NCI-H524 treated with DMSO at 0.1 percent for 48 hours (cell line): ENCODE measurements at places on chromosomes 3 and 15.

- no peak for DNase-seq
Measured at GRCh38 chr3:126502656-126503055, 14.9 kb downstream of the UROC1 start.

DNA sequence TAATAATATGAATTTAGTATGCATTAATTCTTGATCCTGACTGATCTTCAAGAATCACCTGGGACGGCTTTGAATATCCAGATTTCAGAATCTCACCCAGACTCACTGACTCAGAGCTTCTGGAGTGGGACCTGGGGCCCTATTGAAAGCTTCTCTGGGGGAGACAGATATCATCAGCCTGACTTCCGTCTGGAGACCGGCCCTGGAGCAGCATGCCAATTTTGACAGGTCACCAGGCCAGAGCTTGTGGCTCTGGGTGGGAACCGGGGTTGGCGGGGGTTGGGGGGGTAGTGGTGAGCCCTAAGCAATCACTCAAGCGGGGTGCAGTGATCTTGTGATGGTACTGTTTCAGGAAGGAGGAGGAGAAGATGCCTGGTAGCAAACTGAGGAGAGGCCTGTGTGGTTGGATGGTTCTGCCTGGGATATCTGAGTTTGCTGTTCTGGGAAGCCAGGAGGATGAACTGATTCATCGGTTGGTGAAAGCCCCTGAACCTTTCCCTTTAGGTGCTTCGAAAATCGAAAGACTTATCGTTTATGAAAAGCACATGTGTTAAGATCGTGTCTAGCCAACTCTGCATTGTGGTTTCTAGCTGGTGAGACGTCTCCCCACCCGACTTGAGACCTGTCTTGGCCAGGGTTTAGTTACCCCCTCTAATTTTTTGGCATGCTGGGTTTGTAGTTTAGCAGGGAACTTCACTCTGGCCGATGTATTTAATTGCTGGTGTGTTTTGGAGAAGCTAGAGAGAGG, 263.9 kb upstream of the C2CD4B start:
- no peak for DNase-seq

- DNase-seq = no peak
Measured at GRCh38 chr3:55177749-55178148, 249.9 kb upstream of the LRTM1 start.

- DNase-seq = peak; percentile 42
Measured at GRCh38 chr15:68618908-68619698, 40.3 kb downstream of the CORO2B start.

- DNase-seq = no peak
Measured at GRCh38 chr3:172289583-172289982, 158.7 kb downstream of the GHSR start.

DNA sequence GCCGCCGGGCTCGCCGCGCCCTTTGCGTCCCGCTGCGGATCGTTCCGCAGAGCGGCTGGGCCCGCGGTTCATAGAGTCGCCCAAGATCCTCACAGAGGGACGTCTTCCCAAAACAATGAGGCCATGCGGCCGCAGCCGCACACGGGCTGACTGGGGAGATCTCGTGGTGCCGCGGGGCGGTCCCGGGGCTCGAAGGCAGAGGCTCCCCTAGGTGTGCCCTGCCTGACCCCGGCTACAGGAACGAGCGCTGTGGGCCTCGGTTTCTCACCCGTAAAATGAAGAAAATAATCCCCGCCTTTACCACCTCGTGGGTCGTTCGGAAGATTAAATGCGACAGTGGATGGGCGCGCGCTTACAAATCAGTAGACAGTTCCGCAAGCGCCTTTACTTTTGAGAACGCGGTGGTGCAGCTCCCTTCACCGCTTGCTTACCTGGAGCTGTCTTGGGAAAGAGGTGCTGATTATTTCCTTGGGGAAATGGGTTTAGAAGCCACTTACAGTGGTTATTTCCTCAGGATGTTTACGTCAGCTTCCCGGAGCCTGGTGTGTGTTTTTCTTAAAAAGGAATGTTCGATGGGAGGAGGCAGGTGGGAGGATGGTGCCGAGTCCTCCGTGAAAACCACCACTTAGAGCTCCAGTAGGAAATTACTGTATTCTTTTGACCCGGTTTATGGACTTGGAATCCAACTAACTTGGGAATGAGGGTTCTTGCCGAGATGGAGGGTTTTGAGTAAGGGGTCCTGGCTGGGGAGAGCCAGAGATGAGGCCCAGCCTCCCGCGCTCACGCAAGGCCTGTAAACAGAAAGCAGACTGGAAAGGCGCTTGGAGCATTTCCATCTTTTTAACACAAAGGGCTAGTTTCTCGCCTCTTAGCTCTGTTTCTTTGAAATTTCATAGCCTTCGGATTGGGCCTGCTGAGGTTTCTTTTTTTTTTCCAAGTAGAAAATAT, 1.9 kb upstream of the MEX3B start:
- DNase-seq = no peak

- DNase-seq = peak; percentile 51
Measured at GRCh38 chr3:98733053-98733811, 29.9 kb upstream of the ST3GAL6 start.

GRCh38 chr15:97706059-97706458, 254.4 kb upstream of the ARRDC4 start:
- DNase-seq = no peak

DNA sequence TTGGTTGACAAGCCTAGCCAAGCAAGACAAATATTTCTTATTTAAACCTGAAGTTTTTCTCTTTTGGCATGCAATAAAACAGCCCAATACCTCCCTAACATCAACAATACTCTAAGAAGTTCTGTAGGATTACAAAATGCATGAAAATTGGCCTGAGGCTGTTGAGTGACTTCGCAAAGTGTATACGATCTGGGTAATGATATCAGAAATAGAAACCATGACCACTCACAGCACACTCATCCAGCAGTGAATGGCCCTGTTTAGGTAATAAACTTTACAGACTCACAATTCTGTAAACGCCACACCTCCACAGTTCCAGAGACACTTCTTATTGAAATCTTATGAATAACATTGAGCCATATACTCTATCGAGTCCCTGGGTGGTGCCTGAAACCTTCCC, 83.0 kb upstream of the NAALADL2 start:
- no peak for DNase-seq

GRCh38 chr15:67259379-67259778, 4.8 kb downstream of the IQCH start:
- DNase-seq = no peak

DNA sequence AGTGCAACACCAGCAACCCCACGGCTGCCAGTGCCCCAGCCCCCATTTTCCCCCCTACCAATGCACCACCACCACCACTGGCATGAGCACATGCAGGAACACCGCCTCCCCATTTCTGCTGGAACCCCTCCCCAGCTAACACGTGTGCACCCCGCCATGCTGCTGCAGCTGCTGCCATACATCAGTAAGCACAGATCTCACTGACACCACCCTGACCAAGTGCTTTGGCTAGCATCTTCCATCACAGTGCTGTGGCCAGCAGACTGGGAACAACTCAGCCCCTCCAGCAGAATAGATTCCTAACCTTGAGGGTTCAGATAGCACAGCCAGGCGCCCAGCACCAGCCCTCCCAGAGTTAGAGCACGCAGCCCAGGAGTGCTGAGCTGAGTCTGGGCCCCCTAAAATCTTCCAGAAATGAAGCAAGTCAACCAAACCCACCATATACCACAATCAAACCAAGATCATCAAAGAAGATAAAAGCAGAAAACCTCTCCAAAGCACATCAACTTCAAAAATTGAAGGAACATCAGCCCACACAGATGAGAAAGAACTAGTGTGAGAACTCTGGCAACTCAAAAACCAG, 81.2 kb upstream of the CDV3 start:
- DNase-seq = no peak

- DNase-seq = no peak
Measured at GRCh38 chr15:39625856-39626255, 45.0 kb downstream of the THBS1 start.

- DNase-seq = no peak
Measured at GRCh38 chr3:193157051-193157450, 84.0 kb upstream of the PLAAT1 start.

DNA sequence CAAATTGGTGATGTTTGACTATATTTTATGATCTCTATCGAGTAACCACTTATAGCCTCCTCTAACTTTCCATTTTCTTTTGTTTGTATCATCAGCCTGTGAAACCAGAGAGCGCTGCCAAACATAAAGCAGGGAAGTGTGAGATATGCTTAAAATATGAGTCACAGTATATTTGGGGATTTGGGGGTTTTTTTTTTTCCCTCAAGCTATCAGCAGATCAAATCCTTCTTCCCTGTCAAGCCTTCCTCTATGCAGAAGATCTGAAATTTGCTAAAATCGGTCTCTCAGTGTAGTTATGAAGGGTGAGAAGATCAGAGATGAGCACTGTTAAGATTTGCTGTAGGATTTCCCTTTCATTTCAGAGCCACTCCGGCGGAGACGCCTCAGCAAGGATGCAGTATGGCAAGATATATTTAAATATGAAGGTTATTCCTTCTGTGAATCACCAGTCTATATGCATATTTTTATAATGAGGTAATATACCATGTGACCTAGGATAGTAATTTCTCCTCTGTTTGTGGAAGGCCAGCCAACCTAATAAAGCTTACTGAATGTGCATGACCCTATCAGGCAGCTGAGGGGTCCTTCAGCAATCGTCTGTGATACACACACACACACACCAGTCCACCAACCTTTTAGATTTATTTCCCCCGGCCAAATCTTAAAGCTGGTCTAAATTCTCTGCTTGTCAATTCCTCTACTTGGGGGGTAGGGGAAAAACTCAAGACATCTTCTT, 474.1 kb downstream of the FOXP1 start:
- no peak for DNase-seq

DNA sequence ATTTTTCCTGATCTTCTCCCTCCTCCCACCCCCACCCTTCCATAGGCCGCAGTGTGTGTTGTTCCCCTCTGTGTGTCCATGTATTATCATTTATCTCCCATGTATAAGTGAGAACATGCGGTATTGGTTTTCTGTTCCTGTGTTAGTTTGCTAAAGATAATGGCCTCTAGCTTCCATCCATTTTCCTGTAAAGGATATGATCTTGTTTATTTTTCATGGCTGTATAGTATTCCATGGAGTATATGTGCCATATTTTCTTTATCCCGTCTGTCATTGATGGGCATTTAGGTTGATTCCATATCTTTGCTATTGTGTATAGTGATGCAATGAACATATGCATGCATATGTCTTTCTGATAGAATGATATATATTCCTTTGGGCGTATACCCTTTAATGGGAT, 173.3 kb upstream of the NAALADL2 start:
- no peak for DNase-seq

- no peak for DNase-seq
Measured at GRCh38 chr3:42884324-42884723, 8.6 kb upstream of the CYP8B1 start.

GRCh38 chr3:4581498-4581897, 88.3 kb downstream of the ITPR1 start:
- DNase-seq = no peak

- DNase-seq = no peak
Measured at GRCh38 chr3:51393564-51393963, 2.5 kb downstream of the RBM15B start.

GRCh38 chr3:4660936-4661335, 167.8 kb downstream of the ITPR1 start:
- DNase-seq = no peak

GRCh38 chr3:169007145-169007544, 656.4 kb downstream of the MECOM start:
- no peak for DNase-seq

GRCh38 chr3:149621218-149622005, 36.4 kb downstream of the WWTR1 start:
- no peak for DNase-seq

GRCh38 chr3:60199306-60199705, 1051.9 kb downstream of the FHIT start:
- no peak for DNase-seq

- no peak for DNase-seq
Measured at GRCh38 chr3:2727610-2728318, 382.4 kb downstream of the IL5RA start.

DNA sequence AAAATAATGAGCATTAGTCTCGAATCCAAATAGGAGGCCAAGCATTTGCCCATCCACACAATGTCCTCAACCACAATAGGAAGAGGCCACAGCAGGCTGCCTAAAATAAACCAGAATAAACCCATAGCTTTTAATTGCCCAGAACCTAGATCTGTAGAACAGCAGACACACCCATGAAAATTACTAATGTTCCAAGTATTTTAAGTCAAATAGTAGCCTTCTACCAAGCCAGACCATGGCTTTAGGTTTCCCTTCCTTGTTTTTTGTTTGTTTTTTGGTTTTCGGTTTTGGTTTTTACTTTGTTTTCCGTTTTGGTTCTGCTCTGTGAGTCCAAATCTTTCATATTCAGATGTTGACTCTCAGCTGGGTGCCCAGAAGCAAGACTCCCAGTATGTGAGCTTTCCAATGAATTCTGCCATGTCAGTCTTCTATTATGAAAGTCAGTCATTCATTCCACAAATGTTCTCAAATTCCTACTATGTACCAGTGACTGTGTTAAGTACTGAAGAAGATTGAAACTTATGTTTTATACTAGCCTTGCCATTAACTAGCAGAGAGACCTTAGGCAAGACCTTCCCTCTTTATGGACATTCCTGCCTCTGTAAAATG, 57.8 kb upstream of the BOC start:
- no peak for DNase-seq

- no peak for DNase-seq
Measured at GRCh38 chr3:143831208-143831607, 17.1 kb downstream of the SLC9A9 start.

- DNase-seq = no peak
Measured at GRCh38 chr3:46998121-46998851, 18.8 kb downstream of the NBEAL2 start.

- no peak for DNase-seq
Measured at GRCh38 chr3:37858742-37859141, 2.9 kb upstream of the CTDSPL start.

DNA sequence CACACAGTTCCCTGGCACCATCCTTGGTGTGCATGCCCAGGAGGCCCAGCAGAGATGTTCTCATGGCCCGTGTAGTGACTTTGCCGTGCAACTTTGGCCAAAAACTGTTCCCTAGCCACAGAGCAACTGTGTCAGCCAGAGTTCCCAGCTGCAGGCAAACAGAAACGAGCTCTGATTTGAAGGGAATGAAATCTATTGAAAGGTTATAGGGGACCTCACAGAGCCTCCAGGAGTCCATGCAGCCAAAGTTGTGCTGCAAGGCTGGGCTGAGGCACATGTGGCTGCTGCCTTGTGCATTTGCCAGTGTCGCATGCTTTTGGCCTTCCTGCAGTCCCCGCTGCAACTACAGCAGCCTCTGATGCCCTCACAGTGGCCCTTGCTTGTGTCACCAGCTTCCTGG, 70.5 kb downstream of the PLXNA1 start:
- DNase-seq = no peak

DNA sequence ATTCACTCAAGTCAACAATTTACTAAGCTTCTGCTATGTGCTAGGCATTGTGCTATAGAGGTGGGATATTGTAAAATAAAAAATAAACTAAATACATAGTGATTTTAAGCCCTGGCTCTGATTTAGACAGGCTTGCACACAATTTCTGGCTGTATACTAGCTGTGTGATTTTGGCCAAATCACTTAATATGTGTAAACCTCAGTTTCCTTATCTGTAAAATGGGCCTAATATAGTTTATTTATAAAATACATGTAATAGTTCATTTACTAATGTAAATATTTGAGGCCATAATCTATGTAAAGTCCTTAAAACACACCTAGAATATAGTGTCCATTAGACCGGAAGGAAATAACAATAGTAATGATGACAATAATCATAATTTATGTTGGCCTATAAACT, 363.1 kb downstream of the CLSTN2 start:
- DNase-seq = no peak

- no peak for DNase-seq
Measured at GRCh38 chr15:76358453-76358852, 21.9 kb downstream of the ISL2 start.

- no peak for DNase-seq
Measured at GRCh38 chr15:101481917-101482525, 7.5 kb downstream of the PCSK6 start.

- DNase-seq = no peak
Measured at GRCh38 chr15:38992930-38993329, 428.3 kb upstream of the RASGRP1 start.
